ENCODE measurements at places on chromosomes 16 and 17.
A peak's percentile ranks its signal among the peaks of the same experiment; 100 is the strongest.

- DNase-seq = no peak
These were observed 222.8 kb downstream of the RBFOX1 start for GRCh38 chr16:7555459-7555858.

DNA sequence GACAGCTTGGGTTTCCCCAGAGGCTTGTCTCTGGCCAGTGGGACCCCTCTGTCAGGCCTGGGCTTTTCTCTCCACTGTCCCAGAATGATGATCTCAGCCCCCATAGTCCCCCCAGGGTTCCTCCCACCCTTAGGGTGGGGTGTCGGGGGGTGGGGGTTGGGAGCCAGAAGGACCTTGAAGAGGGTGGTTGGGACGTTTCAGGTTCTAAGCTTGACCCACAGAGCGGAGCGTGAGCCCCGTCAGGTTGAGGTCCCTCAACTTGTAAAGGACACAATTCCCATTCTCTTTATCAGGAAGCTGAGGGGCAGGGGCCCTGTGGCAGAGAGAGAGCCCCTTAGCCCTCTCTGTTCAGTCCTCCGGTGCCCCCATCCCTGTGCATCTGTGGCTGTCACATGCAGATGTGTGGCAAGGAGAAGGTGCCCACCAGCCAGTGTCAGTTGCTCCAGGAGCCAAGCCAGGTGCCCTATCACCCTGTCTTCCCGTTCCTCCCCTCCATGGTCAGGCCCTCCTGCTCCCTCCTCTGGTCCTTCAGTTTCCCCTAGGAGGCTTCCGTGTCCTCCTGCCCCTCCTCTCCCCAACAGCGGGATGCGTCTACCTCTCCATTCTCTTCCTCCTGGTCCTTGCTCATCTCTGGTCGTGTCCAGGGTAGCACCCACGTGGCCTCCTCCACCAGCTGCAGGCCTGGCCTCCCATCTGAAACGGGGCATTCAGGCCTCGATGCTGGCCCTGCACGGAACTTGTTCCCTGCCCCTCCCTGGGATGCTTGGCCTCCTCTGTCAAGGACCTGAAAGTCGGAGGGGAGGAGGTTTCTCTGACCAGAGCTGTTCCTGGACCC, 1.5 kb upstream of the NTN3 start:
- DNase-seq = no peak

GRCh38 chr16:68764862-68765261, 27.8 kb downstream of the CDH1 start:
- no peak for DNase-seq

DNA sequence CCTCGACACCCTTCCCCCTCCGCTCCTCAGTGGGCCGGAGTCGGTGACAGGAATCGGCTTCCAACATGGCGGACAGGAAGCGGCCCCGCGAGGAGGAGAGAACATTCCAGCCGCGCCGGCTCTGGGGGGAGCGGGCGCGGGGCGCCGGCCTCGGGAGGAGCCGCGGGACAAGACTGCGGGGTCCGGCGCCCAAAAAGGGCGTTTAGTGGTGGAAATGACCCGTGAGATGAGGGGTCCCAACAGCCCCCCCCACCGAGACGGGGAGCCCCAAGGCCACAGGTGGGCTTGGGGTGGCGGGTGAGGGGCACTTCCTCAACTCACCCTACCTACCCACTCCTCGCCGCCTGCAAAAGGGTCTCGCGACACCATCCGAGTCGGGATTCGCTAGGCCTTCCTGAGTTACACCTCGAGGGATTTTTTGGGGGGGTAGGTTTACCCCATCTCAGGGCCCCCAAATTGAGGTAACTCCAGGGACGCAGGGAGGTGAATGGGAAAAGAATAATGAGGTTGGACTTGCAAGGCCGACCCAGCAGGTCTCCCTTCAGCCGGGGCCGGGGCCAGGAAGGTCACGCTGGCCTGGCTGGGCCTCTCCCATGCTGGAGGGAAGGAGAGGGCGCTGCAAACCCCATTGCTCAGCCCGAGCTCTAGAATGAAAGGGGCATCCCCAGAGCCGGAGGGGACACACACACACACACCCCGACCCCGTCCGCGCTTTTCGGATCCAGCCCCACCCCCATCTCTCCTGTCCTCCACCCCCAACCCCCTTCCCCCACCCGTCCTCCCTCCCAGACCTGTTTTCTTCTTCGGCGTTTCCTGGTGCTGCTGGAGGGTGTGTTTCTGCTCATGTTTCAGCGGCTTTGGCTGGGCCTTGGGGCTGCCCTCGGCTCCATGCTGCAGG, 707 bp downstream of the NUFIP2 start:
- peak; percentile 11 for DNase-seq

DNA sequence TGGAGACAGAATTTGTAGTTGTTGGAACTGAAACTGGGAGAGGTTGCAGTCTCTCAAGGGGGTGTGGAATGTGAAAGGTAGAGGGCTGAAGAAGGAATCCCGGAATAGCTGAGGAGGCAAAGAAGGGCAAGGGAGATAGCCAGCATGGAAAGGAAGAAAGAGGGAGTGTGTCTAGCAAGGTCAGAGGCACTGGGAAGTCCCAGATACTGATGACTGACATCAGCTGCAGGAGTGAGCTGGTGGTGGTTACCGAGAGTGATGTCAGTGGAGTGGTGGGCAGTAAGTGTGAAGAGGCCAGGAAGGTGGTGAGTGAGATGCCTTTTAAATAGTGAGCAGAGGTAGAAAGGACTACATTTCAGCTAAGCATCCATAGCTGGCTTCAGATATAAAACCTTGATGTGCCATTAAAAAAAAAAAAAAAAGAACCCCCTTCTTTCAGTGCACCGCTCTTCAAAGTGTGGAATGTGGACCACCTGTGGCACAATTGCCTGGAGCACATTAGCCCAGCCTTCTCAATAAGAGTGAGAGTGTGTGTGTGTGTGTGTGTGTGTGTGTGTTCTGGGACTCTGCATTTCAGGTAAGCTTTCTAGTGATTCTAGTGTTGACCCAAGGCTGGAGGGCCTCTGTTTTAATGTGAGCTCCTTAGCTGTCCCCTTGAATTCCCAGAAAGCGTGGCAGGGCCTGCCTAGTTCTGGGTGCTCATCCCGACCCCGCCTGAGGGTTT, 8.5 kb downstream of the PRMT7 start:
- DNase-seq = no peak
